8988T (cell line): ENCODE measurements at places on chromosomes 2 and 18.

DNA sequence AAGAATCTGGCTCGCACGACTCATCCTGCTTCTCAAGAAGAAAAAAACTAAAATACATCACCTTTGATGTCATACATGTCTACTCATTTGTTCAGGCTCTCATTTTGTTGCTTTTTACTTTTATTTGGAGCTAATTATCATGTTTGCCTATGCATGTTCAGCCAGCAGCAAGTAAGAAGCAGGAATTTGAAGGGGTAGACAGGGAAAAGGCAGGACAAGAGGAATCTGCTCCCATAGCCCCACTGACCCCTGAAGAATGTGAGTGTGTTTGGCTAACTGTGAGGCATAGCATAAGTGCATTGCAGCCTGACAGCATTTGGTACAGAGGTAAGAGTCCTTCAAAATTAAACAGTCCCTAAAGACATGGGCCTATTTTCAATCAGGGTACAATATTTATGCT, 72.7 kb downstream of the NYAP2 start:
- no peak for DNase-seq

DNA sequence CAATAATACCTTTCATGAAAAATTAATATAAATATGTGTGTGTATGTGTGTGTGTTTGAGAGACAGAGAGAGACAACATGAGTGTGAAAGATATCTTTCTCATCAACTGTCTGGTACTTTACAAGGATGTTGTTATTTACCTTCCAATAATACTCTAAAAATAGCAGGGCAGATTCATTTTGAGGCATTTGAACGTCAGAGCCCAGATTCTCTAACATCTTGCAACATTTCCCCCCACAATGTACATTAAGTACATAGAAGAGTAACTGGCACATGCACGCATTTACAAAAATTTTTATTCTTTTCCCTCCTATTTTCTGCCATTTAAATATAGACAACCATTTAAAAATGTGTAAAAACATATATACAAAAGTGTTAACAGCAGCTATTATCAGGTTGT, 100.9 kb downstream of the PID1 start:
- DNase-seq: no peak

GRCh38 chr2:19043893-19044292, 314.5 kb downstream of the OSR1 start:
- DNase-seq: no peak

- DNase-seq: no peak
These were observed 113.1 kb upstream of the SRD5A2 start for GRCh38 chr2:31693882-31694281.

GRCh38 chr2:188187726-188188125, 103.9 kb upstream of the GULP1 start:
- no peak for DNase-seq

DNA sequence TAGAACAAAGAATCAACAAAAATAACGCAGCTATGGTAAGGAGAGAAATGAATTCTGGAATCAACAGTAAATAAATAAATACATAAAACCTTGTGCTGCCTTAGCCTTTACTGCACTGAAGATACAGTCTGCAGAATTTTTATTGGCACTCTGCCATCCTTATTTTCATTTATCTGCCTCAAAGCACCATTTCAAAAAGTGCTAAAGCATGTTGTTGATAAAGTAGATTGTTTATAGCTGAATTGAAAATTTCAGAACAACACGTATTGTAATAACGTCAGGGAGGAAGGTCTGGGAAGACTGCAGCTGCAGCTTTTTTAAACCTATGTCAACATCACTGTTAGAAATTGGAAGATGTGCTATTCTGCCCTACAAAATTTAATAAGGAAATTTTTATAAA, 787.2 kb downstream of the PLCL1 start:
- DNase-seq: no peak

GRCh38 chr18:35348001-35348400, 3.8 kb upstream of the ZNF24 start:
- DNase-seq: no peak

- no peak for DNase-seq
These were observed 47.8 kb downstream of the SLC9A4 start for GRCh38 chr2:102520801-102521200.

GRCh38 chr2:135386993-135387392, 144.0 kb downstream of the ZRANB3 start:
- DNase-seq: no peak

GRCh38 chr2:53129851-53130250, 637.8 kb upstream of the CHAC2 start:
- no peak for DNase-seq

- DNase-seq: no peak
These were observed 109.3 kb downstream of the MEIS1 start for GRCh38 chr2:66544258-66544657.

- no peak for DNase-seq
These were observed 1.2 kb downstream of the RAPH1 start for GRCh38 chr2:203533676-203534591.
